ENCODE measurements at places on chromosomes 7 and 10.

GRCh38 chr7:137670222-137671064 lies 176.3 kb downstream of the DGKI start:
- no peak for DNase-seq

GRCh38 chr10:80158598-80159127 lies 26.1 kb downstream of the PLAC9 start:
- DNase-seq: no peak

DNA sequence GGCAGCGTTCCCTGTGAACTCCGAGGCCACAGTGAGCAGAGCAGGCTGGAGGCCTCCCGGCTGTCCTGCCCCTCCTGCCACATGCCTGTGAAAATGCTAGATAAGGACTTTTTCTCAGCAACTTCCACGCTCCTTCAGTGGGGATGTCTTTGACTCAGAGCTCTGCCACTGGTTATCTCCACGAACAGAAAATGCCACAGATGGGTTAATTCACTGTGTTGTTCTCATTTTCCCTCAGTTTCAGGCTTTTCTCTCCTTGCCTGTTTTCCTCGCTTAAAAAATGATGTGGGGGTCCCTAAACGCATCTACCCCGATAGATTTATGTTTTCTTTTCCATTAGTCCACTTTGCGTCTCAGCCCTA lies 51.3 kb downstream of the IKZF1 start:
- DNase-seq: no peak

- DNase-seq: no peak
Measured at GRCh38 chr10:73979141-73979808, 18.6 kb upstream of the VCL start.

- no peak for DNase-seq
Measured at GRCh38 chr7:18715988-18716387, 220.4 kb downstream of the HDAC9 start.

DNA sequence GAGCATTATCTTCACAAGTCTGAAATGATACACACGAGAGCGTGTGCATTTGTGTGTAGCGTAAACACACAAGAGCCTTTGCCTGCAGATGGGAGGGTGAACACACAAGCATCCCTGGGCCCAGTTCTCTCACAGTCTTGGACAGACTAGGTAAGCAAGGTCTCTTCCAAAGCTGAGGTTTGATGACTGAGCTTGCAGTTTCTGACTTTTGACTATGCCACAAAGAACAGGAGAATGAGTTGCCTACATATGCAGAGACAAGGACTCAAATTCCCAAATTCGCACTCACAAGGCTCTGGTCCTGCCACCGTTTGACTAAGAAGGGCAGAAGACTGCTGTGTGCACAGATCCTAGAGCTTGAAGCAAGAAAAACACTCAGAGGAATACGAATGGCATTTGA lies 55.8 kb downstream of the FAM53B start:
- no peak for DNase-seq

- DNase-seq: no peak
Measured at GRCh38 chr10:104371753-104372152, 18.1 kb downstream of the CFAP58 start.

DNA sequence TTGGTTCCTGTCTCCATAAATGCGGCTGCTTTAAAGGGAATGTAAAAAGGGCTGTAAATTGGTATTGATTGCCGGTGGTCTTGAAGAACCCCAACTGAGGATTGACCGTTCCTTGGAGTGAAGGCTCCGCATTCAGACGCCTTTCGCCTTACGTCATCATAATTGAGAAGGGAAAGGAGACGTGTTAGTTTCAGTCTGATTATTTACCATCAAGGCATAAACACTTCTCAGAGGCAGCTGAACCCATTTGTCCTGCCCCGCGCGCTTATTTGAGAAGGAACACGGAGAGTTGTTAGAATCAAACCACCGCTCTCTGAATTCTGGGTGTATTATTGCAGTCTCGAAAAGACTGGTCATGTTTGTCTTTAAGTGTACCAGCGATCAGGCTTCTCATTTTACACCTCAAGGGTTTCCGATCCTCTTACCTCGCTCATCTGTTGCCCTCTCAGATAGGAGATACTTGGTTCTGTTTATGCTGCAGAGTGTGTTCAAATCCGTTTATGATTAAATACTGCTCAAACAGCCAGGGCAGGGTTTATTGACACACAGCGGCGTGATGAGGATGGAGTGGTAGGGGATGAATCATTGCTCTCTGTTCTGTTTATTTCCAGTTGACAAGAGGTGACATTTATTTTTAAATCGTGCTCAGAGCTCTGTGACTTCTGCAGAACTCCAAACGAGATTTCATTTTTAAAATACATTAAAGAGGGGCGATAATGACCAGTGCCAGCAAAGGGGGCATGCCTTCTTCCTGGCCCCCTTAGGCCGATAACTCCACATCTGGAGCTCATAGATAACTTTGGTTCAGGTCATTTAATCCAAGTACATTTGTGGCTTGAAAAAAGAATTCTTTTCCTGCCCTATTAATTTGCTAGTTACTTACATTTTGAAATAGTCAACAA lies 30.4 kb downstream of the FOXK1 start:
- no peak for DNase-seq

DNA sequence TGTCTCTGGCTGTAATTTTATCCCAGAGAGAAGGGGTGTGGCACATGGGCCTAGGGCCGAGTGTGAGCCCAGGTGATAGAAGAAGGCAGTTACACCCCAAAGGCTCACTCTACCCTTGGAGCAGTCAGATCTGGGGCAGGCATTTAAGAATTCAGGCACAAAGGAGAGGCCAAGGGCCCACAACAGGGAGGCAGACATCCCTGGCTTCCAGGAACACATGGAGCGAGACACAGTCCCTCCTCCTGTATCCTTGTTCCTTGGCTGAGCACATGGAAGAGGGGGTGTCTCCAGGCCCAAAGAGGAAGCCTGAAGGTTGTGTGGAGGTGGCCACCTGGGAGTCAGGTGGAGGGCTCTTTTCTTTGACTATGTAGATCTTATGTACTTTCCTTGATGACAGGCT lies 286.2 kb downstream of the RPS24 start:
- DNase-seq: no peak

DNA sequence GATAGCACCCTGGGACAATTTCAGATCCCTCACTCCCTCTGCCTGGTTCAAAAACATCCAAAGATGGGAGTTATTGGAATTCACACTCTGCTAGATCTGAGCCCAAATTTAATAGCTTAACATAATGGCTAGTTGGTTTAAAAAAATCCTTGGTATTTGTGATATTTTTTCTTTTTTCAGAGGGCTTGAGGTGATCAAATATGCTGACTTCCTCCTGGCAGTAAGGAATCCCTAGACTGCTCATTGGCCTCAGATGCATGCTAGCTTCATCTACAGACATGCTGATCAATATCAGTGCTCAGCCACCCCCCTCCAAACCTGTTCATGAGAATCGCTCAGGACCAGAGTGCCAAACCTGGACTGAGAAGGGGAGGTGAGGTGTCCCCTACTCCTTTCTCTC lies 74.7 kb upstream of the PLPP4 start:
- DNase-seq: no peak

- no peak for DNase-seq
Measured at GRCh38 chr7:87226495-87226894, 7.0 kb upstream of the TMEM243 start.

- no peak for DNase-seq
Measured at GRCh38 chr7:11120068-11120664, 146.5 kb downstream of the PHF14 start.

GRCh38 chr10:124721330-124722045 lies 22.7 kb downstream of the FAM53B start:
- DNase-seq: no peak

DNA sequence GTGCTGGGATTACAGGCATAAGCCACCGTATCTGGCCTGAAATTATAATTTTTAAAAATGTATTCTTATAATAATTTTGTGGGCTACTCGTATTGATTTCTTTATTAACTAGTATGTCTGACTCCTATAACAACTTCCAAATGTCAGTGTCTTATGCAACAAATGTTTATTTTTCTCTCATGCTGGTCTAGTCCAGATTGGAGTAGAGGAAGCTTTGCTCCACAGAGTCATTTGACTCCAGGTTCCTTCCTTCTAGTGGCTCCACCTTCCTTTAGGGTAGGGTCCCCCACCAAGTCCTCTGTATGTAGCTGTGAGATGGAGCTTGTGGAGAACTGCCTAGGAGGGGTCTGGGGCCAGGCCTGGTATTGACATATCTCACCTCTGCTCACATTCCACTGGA lies 8.7 kb downstream of the CEP55 start:
- no peak for DNase-seq

DNA sequence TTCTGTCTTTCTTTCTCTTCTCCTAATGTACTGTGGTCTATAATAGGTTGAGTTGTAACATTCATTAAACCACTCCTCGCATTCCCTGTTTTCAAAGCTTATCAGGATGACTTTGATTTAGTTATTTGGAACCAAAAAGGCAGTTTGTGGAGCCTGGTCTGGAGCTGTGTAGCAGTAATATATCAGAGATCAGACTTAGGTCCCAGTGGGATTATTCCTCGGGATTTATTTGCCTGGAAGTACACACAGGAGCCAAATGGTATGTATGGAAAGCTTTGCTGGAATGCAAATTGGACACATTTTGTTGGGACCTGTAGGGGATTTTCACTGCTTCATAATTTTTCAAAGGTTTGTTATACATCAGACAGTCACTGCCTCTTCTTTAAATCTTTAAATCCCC lies 40.9 kb downstream of the GBF1 start:
- DNase-seq: no peak

DNA sequence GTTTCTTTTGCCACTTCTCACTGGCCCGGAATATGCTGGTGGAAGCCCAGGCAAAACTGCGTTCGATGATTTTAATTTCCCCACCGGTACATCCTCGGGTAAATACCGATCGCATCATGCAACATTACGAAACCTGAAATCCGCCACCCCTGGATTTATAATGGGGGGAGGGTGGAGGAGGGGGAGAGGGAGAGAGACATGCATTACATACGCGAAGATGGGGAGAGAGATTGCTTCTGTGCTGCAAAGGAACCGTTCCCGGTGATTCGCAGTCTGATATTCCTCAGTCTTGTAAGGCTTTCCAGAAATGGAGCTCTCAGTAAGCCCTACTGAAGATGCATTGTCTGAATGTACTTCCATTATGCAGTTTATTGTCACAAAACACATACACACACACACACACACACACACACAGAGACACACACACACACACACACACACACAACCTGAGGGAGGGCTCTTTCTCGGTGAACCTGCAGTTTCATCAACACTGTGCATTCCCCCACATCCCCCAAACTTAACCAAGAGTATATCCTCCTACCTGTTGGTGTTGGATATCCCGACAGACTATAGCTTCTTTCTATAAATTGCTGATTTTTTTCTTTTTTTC lies 741 bp downstream of the GPR85 start:
- no peak for DNase-seq

DNA sequence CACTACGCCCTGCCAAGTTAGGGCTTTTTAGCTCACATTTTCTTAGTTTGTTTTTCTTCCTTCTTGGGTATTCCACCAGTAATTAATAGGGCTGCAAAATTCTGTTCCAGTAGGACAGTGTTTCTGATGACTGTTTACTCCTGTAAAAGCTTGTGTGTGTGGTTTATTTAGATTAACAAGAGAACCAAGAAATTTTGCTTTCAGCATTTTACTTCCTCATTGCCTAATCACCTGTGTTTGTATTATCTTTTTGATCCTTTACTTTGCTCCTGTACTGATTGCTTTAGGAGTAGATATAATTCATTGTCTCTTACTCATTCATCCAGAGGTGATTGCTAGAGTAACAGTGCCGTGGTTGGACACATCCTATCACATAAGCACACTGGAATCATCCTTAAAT lies 27.7 kb downstream of the TDRD1 start:
- no peak for DNase-seq

- no peak for DNase-seq
Measured at GRCh38 chr7:29315892-29316270, 121.3 kb downstream of the CHN2 start.

GRCh38 chr10:59036311-59037017 lies 140.0 kb upstream of the PHYHIPL start:
- no peak for DNase-seq

DNA sequence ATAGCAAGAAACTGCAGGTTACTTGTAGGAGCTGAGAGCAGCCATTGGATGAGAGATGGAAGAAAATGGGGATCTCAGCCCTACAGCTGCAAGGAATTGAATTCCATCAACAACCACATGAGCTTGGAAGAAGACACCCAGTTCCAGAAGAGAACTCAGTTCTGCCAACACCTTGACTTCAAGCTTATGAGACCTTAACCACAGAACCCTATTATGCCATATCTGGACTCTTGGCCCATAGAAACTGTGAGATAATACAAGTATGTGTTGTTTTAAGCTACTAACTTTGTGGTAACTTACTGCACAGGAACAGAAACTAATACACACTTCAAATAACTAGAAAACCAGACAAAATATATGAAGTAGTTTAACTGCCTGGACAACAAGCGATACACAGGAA lies 212.4 kb upstream of the CACNA2D1 start:
- DNase-seq: no peak

GRCh38 chr7:136495081-136495480 lies 373.4 kb upstream of the CHRM2 start:
- no peak for DNase-seq

GRCh38 chr10:48343921-48344598 lies 37.6 kb downstream of the MAPK8 start:
- no peak for DNase-seq

DNA sequence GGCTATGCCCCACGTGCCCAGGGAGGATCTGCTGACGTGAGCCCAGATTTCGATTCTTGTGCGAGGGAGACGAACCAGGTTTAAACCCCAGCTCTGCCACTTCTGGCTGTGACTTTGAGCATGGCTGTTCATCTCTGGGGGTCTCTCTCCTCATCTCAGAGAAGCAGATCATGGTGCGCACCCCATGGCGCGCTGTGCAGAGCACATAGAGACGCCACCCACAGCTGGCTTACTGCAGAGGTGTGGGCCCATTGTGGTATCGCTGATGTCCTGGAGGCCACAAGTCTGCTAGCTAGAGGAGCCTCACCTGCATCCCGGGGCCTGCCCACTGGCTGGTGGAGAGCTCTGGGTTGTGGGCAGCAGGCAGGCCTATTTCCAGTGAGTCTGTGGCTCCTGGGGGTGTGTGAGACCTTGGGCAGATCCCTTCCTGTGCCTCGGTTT lies 140.5 kb downstream of the LHPP start:
- DNase-seq: no peak

GRCh38 chr7:50497068-50497642 lies 47.0 kb upstream of the FIGNL1 start:
- DNase-seq: no peak

DNA sequence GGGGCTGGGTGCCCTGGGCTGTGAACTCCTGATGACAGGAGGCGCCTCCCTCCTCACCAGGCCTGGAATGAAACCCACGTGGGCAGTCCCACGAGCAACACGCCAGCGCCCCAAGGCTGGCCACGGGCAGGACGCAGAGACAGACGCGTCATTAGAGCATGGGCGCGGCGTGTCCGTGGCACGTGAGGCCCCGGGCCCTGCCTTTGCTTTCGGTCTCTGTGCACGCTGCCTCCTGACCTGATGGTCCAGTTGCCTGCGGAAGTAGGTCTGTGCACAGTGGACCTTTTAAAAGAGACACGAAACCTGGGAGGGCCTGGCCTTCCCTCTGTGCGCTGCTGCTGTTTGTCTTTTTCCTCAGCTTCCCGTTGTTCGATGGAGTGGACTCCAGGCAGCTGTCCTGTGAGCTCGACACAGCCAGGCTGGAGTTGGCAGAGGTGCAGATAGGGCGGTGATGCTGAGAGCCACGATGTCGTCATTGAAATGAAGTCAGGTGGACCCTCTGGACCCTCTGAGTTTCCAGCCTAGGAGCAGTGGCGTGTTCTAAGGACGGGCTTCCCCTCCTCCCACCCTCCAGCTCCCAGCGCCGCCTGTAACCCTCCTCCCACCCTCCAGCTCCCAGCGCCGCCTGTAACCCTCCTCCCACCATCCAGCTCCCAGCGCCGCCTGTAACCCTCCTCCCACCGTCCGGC lies 40.1 kb upstream of the CFAP46 start:
- DNase-seq: no peak

- no peak for DNase-seq
Measured at GRCh38 chr7:37035631-37036030, 311.3 kb upstream of the AOAH start.

Data from iPS DF 6.9 (cell line).